ENCODE measurements at places on chromosomes 1 and 21.

DNA sequence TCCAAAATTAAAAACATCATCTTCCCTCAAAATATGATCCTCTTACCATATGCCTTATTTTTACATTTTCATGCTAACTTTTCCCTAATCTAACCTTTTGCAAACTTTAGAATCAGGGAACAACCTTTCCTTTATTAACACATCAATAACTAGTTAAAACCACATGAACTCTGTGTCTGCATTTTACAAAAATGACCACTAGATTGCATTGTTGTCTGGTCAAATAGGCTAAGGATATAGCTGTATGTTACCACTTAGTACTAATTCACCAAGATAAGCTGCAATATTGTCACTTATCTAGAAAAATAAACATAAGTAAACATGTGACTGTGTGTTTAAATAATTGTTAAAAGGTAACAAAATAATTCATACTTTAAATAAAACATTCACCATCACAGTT is 82.3 kb downstream of the DENND1B start:
- DNase-seq = no peak

GRCh38 chr21:44893948-44894656 is 20.6 kb upstream of the PTTG1IP start:
- DNase-seq = no peak

DNA sequence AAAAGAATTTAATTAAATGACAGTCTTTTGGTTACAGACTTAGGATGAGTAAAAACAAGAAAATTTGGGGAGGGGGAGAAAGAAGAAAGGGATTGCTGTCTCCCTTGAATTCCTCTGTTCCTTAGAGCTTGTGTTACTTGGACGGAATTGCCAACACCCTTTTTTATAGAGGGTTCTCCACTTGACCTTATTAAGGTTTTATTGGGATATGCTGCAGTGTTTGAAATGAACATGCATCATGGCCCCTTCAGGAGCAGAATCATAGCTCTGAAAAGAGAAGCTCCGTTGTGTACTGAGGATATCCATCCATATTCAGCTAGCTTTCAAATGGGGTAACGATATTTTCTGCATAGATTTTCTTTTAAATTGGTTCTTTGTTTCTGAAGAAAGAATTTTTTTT is 48.2 kb upstream of the DNASE2B start:
- no peak for DNase-seq

DNA sequence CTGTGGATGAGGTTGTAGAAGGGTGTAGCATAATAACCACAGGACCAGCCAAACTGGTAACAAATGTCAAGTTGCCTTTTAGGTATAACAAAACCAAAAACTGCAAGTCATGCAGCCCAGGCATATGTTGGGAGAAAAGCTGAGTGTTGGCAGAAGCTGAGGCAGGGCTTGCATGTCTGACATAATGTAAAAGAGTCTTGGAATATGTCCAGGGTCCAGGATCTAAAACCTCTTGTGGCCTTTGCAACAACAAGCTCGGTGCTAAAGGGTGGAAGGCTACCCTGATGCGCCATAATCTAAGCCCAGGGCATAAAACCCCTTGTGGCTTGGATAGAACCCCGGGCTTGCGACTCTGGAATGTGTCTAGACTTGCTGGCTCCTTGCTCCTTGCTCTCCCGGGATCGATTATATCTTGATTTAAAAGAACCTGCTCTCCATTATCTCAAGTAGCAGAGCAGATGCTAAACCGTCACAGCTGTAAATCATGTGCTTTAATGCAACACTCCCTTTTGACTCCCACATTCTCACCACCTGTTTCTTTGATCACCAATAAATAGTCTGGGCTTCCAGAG is 26.5 kb upstream of the SLC35A3 start:
- no peak for DNase-seq

DNA sequence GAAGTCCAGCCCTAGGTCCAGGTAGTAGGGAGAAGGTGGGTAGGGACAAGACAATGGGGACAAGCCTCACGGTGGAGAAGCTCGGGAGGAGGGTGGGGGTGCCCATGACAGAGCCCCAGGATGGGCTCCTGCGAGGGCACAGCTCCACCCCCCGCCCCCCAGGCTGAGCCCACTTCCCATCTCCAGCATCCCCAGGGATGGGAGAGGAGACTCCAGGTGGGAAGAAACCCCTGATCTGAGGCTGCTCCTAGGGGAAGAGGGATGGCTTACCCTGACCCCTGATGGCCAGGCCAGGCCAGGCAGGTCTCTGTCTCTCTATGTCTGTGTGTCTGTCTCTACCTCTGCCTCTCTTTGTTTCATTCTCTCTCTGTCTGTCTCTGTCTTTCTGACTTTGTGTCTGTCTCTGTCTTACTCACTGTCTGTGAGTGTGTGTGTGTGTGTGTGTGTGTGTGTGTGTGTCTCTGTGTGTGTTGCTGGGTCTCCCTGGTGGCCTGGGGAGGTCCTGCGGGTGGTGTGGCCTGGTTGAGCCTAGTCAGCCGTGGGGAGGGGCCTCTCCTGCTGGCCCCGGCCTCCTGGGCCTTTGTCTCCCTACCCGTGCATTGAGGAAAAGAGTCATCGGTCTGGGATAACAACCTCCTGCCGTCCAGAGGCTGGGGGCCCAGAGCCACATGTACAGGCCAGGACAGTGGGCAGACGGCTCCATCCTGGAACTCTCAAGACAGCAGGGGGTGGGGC is 45.7 kb downstream of the WNT9A start:
- no peak for DNase-seq

DNA sequence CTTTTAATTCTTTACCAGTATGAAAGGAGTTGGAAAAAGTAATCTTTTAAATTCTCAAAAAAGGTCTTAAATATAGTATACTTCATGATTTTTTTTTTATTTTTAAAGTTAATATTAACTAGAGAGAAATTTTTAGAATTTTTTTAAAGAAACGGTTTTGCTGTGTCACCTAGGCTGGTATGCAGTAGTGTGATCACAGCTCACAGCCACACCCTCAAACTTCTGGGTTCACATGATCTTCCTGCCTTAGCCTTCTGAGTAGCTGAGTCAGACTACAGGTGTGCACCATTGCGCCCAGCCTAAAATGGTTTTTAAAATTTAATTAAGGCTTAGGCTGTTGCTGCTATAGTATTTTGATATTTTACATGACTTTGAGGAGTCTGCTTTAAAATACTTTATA is 52.4 kb downstream of the TLCD4 start:
- DNase-seq = no peak

GRCh38 chr1:163673759-163674151 is 352.0 kb downstream of the NUF2 start:
- no peak for DNase-seq
